ENCODE measurements at places on chromosomes 16 and 17.
A peak's percentile ranks its signal among the peaks of the same experiment; 100 is the strongest.

- no peak for DNase-seq
These were observed 340.0 kb downstream of the C16orf95 start for GRCh38 chr16:86977076-86977676.

DNA sequence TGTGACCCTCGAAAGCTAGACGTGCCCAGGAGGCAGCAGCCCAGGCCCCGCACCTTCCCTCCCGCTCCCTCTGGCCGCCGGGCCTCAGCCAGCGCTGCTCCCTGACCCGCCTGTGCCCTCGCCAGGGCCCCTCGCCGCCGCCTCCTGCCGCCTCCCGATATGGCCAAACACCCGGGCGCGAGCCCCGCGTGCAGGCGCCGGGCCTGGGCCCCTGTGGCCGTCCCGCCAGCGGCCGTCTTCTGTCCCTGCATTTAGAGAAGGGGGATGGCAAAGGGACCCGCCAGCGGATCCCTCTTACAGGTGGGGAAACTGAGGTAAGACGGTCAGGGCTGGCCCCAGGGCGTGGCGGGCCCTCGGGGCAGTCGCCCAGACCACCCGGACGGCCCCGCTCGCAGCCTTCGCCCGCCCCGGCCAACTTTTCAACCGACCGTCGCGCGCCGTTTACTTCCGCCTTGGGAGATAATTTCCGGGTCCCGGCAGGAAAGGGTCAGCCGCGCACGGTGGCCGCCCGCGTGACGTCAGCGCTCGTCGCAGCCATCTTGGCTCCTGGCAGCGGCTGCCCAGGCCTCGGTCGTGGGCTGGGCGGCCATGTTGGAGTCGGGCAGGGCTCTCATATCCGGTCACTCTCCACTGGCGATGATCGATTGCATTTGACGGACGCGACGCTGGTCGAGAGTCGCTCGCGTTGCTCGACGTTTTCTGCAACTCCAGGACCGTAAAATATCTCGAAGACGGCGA, 7.0 kb upstream of the GNG13 start:
- DNase-seq = peak; percentile 85

DNA sequence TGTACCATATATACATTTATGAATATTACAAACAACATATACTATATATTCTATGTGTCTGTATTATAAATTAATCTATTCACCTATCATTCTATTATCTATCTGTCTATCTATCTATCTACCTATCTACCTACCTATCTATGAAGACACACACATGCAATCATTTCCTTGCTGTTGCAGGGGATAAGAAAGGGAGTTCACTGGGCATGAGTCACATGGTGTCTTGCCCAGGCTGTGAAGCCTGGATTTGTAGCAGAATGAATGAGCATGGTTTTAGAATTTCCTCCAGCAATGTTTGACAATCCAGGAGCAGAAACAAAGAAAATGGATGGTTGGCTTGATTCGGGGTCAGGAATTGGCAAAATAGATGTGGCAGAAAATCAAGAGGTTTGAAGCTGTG, 23.2 kb upstream of the FAM20A start:
- DNase-seq = no peak

- peak; percentile 53 for DNase-seq
These were observed 4.2 kb downstream of the MATCAP1 start for GRCh38 chr16:67179421-67180080.

GRCh38 chr17:66171172-66171571, 20.8 kb downstream of the CEP112 start:
- DNase-seq = no peak

GRCh38 chr17:44318077-44318892, 6.3 kb downstream of the SLC25A39 start:
- DNase-seq = no peak

DNA sequence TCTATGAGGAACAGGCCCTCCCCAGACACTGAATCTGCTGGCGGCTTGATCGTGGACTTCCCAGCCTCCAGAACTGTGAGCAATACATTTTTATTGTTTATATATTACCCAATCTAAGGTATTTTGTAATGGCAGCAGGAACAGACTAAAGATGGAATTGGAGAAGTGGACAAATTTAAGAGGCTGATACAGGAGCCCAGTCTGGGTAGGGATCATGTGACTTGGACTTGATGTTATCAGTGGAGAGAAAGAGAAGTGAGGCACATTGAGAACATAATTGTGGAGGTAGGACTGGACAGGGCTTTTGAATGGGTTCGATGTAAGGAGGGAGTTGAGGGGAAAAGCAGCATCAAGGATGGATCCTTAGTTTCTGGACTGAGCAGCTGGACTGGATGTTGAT, 93.8 kb downstream of the USP31 start:
- DNase-seq = no peak

DNA sequence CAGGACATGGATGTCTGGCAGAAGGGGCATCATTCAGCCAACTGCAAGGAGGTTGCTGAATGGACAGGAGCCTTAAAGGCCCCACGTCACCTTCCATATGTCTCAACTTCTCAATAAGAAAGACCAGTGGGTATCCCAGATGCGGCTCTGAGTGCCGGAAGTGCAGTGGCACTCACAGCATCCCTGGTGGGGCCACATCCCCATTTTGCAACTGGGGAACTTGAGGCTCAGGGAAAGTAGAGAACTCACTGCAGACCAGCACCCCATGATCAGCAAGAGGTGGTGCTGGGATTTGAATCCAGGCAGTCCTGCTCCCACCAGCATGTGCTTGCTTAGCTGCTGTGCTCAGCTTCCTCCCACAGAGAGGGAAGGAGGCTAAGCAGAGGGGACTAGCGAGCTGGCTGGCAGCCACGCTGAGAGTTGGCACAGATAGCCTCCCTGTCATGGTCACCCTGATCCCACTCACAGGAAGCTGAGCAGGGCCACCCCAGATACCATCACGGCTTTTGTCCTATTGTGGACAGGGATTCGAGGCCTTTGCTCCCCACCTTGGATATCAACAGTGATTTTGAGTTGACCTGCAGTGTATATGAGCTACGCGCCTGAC, 294.2 kb upstream of the FOXF1 start:
- DNase-seq = no peak

- DNase-seq = peak; percentile 73
These were observed 9.0 kb downstream of the TMEM98 start for GRCh38 chr17:32936894-32937500.

- no peak for DNase-seq
These were observed 205.2 kb upstream of the NLRP1 start for GRCh38 chr17:5789528-5789927.

GRCh38 chr16:53519417-53520091, 16.5 kb upstream of the AKTIP start:
- no peak for DNase-seq

- DNase-seq = no peak
These were observed 41.5 kb downstream of the C16orf82 start for GRCh38 chr16:27108051-27108770.

DNA sequence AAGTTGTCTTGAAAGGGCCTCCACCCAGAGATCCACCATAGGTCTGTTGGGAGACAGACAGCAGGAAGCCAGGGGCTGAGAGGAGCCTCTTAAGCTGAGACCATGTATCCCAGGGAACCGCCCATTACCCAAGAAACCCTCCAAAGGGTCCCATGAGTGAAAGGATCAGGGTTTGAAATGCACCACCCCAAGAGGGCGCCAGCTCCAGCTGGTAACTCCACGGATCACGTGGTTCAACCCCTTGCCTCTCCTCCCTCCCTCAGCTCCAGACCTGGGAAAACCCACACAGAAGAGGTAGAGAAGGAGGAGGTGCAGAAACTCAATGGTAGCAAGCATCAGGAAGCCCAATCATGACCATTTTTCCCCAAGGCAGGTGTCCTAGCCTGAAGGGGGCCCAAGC, 148.7 kb downstream of the AIPL1 start:
- no peak for DNase-seq

DNA sequence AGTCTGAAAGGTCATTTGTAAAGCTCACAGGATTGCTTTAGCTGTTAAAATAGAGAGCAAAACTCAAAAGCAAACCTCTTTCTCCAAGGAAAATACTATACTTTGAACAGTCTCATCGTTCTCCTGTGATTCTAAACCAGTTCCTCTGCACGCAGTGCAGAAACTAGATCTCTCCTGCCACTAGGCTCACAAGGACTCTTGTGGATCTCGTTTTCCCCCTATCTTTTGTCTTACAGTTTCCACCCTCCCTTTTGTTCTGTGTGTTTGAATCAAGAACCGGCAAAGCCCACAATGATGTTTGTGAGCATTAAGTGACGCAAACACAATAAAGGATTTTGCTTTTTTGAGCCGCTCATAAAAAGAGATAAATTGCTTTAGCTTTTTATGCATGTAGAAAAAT, 1103.5 kb upstream of the RBFOX1 start:
- DNase-seq = no peak

DNA sequence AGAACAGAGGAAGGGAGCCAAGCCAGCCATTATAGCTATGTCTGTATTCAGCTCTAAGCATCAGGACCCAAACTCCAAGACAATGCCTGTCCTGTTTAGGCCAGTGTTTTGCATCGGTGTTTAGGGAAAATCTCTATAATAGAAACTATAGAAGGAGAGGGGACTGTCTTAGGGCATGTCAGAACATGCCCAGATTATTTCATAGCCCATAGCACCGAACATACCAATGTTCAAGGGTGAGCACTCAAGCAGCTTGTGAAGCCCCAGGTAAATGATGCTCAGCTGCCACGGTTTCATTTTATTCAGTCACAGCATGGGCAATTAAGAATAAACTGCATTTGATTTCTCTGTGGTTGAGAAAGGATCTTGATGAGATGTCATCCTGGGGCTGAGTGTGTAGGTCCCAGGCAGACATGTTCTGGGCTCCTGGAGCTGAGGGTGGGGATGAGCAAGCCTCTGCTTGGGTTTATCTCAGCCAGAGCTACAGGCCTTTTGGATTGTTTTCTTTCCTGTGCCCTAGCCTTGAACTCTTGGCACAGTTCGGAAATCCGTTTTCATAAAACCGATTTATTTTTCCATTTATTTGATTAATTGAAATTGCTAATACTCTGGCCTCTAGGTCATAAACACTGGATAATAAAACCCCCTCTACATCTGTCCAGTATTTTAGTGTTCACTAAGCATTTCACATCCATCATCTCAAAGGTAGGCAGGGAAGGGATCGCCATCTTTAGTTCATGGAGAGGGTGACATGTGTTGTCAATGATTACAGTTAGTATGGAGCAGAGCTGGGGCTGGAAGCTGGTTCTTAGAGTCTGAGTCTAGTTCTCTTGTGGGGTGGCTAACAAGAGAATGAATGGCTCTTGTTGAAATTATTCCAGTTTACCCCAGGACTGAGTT, 290.7 kb upstream of the ASIC2 start:
- no peak for DNase-seq

DNA sequence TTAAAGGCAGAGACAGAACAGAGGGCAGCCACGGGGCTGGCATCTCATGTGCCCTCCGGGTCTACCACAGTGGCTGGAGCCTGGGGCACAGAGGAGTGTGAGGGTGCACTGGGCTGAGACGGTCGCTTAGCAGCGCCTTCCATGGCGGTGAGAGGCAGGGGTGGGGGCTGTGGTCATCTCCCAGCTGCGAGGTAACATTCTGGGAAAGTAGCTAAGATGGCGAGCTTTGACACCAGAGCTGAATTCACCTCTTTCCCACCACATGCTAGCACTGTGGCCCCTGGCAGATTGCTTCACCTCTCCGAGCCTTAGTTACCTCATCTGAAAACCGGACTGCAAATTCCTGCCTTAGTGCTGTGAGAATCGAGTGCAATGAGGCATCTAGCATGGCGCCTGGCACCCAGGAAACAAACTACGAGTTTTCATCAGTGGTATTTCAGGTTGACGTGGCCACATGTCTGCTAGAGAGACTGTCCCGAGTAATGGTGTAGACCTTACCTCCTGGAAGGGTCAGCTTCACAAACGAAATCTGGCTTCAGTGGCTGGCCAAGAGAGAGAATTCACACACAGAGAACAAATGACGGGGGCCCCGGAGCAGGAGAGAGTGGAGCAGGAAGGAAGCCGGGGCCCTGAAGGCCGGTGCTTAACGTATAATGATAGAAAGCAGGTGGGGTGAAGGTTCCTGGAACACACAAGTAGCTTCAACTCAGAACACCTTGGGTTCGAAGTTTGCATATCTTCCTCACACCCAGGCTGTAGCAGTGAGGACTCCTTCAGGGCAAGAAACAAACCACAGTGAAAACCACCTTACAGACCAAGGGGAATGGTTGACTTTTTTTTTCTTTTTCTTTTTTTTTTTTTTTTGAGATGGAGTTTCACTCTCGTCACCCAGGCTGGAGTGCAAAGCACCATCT, 63.9 kb upstream of the RPH3AL start:
- DNase-seq = no peak

- no peak for DNase-seq
These were observed 5.9 kb downstream of the CHMP6 start for GRCh38 chr17:80997424-80998117.

DNA sequence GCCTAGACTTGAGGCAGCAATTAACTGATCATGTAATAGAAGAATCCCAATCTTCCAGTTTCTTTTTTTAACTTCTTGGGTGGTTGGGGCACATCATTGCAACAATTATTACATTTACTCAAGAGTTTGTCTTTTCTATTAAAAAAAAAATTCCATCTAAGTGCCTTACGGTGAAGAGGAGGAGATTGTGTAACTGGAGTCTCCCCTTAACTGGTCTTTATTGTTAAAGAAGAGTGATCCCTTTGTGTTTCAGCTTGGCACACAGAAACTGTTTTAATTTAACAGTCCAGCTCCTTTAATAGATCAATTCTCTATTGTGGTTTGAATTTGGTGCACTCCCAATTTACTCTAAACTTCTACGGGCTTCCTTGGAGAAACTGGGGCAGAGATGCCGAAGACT, 75.2 kb downstream of the FTO start:
- no peak for DNase-seq

DNA sequence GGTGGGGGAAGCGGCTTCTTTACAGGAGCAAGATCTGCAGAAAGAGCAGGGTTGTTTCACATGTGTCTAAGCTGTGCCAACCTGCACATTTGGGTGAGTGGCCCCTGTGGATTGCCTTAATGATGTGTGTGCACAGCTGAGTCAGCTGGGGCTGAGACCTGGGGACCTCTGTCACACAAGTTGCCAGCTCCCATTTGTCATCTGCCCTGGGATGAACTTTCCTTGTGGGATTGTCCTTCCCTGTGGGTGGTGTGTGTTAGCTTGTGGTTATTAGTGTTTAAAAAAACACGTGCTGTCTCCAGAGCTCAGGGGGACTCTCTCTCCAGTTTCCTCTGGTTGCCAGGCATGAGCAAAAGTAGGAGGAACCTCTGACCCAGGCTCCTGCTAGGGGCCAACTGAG, 400.5 kb upstream of the CCL2 start:
- no peak for DNase-seq

- peak; percentile 59 for DNase-seq
These were observed 21.1 kb downstream of the NPTX1 start for GRCh38 chr17:80455336-80455710.

DNA sequence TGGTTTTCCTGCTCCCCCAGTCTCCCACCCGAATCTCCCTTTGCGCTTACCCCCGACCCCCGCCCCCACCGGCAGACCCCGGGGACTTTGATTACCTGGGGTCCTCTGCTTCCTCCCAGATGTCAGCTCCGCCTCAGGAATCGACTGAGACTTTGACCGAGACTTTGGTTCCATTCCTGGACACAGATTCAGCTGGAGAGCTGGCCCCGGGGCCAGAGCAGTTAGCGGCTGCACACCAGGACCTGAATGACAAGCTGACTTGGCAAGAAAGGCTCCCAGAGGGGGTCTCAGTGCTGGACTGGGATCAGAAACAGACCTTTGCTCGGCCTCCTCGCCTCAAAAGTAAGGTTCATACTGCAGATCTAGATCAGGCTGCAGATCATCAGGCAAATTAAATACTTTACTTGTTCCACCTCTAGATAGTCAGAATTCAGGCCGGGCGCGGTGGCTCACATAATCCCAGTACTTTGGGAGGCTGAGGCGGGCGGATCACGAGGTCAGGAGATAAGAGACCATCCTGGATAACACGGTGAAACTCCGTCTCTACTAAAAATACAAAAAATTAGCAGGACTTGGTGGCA, 60.3 kb upstream of the FBXO47 start:
- DNase-seq = no peak

- no peak for DNase-seq
These were observed 9.7 kb downstream of the PHKB start for GRCh38 chr16:47470810-47471209.

All from NAMALWA (cell line).